ENCODE measurements at places on chromosomes 11 and 22. TPM values are rescaled to one million over a fixed set of nuclear protein-coding genes. Genes with fewer than 3 reads are reported as not detected.

GRM5 gene
- total RNA-seq, result 0.70 TPM

FZD4 gene
- 4.7 TPM for total RNA-seq

TTC17 gene
- 56.7 TPM for total RNA-seq

SAA4 gene
- not detected for total RNA-seq

HSD17B12 gene
- total RNA-seq, result 132 TPM

LRRC56 gene
- 0.82 TPM for total RNA-seq

LPXN gene
- total RNA-seq, result 3.7 TPM

GRCh38 chr11:69287968-69288882 is 5.7 kb upstream of the MYEOV start:
- no peaks in the 10 kb centered on the region for H3K4me1 ChIP-seq
- no peak overlapping the region for H3K27ac ChIP-seq

DNA sequence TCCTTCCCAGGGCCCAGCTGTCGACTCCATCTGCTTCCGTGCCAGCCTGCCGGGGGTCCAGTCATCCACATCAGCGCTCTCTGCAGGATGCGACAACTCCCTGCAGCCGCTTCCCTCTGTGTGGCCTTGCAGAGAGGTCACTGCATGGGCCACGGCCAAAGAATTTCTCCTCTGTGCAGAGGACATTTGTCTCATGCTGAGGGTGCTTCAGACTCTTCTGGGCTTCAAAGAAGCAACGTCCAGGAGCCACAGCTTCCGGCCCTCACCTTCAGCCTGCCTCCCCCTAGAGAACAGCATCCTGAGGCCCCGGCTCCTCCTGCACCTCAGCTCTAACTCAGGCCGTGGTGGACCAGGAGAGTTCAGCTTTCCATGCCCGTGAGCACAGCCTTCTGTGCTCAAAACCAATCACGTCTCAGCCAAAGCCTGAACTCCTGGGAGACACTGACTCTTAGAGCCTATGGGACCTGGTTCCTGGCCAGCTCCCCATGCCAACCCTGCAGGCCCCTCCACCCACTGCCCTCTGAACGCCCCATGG is 258.9 kb downstream of the BRD1 start:
- no peak for DNase-seq
- H3K4me3 ChIP-seq, result no peak overlapping the region
- no peak overlapping the region for H3K27ac ChIP-seq
- no peaks in the 10 kb centered on the region for H3K4me1 ChIP-seq
- H3K36me3 ChIP-seq, result no peaks in the 10 kb centered on the region

- H3K27me3 ChIP-seq, result no peaks in the 10 kb centered on the region
- H3K4me3 ChIP-seq, result no peak overlapping the region
- DNase-seq, result peak; percentile 60
- no peak overlapping the region for H3K27ac ChIP-seq
These were observed 179.8 kb downstream of the NAV2 start for GRCh38 chr11:19892387-19892786.

DNA sequence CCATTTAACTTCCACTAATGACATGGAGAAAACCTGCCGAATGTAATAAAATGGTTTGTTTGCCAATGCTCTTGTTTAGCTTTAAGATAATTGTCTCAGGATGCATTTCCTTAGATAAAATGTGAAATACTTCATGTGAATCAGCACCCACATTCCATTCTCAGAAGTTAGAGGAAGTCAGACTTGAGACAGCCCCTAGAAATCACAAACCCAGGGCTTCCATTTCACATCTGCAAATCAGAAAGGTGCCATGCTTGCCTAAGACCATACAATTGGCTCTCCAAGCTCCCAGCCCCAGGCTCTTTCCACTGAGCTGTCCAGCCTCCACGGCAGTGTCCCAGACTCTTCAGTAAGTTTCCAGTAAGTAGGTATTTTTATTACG is 35.6 kb upstream of the ADORA2A start:
- peak; percentile 65 for DNase-seq
- H3K4me3 ChIP-seq, result no peak overlapping the region
- H3K27me3 ChIP-seq, result no peaks in the 10 kb centered on the region

- H3K4me1 ChIP-seq, result peaks cover 24% of the 10 kb centered on the region
- peak; percentile 79 for DNase-seq
These were observed 115.6 kb downstream of the SGSM3 start for GRCh38 chr22:40485813-40486667.

- no peak overlapping the region for H3K27ac ChIP-seq
- H3K4me1 ChIP-seq, result no peaks in the 10 kb centered on the region
- H3K36me3 ChIP-seq, result no peaks in the 10 kb centered on the region
- H3K27me3 ChIP-seq, result peaks cover 2% of the 10 kb centered on the region
These were observed 8.3 kb upstream of the HTR3B start for GRCh38 chr11:113896156-113896879.

DNA sequence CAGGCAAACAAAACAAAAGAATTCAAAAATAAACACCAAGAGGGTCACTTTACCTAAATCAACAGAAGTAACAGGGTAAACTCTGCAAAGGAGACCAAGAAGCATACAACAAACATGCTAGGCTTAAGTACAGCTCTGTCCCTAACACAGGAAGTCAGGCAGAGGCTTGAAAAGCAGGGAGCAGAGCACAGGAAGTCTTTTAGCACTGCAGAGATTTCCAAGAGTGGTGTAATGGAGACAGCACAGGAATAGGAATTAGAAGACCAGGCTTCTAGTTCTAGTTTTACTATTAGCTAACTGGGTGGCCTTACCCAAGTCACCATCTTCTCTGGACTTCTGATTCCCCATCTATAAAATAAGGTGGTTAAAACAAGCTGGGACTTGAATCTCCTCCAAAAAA is 1.9 kb downstream of the RBFOX2 start:
- H3K4me3 ChIP-seq, result peak overlapping the region; percentile 91
- peak; percentile 31 for DNase-seq
- H3K4me1 ChIP-seq, result peaks cover 20% of the 10 kb centered on the region
- H3K36me3 ChIP-seq, result peaks cover 8% of the 10 kb centered on the region

- peak overlapping the region; percentile 35 for H3K27ac ChIP-seq
- H3K27me3 ChIP-seq, result no peaks in the 10 kb centered on the region
- no peaks in the 10 kb centered on the region for H3K36me3 ChIP-seq
- no peak overlapping the region for H3K4me3 ChIP-seq
- H3K4me1 ChIP-seq, result peaks cover 22% of the 10 kb centered on the region
These were observed 73.3 kb downstream of the ENTHD1 start for GRCh38 chr22:39820256-39820655.

DNA sequence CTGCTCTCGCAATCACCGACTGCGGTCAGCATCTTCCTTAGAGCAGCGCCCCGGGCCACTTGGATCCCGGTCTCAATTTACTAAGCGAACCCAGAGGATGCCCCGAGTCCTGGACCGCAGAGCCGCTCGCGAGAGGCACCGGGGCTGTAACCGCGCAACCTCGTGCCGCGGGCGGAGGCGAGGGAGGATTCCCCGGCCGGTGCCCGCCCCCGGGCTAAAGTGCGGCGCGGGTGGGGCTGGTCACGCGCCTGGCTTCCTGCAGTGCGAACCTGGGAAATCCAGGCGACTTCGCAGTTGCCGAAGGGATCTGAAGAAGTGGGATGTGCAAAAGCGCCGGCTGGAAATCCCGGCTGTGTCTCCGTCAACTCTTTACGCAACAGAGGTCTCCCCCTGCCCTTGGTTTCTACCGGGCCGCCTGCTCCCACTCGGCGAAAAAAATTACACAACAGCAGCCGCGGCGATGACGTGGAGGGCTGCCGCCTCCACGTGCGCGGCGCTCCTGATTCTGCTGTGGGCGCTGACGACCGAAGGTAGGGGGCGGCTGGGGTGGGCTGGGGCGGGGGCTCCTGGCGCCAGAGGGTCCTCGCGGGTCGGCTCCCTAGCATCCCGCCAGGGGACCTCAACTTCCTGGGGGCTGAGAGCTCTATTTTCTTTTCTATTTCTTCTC is at the start of gene NCR3LG1:
Gene NCR3LG1 (plus strand): TSS at position 291 of the 667 bp plus-strand sequence. CDS start 170 bp downstream, at position 461.
- peaks cover 20% of the 10 kb centered on the region for H3K4me1 ChIP-seq
- H3K4me3 ChIP-seq, result peak within 1 kb of the TSS; percentile 72
- H3K36me3 ChIP-seq, result no peaks in the 10 kb centered on the region
- no peaks in the 10 kb centered on the region for H3K27me3 ChIP-seq

DNA sequence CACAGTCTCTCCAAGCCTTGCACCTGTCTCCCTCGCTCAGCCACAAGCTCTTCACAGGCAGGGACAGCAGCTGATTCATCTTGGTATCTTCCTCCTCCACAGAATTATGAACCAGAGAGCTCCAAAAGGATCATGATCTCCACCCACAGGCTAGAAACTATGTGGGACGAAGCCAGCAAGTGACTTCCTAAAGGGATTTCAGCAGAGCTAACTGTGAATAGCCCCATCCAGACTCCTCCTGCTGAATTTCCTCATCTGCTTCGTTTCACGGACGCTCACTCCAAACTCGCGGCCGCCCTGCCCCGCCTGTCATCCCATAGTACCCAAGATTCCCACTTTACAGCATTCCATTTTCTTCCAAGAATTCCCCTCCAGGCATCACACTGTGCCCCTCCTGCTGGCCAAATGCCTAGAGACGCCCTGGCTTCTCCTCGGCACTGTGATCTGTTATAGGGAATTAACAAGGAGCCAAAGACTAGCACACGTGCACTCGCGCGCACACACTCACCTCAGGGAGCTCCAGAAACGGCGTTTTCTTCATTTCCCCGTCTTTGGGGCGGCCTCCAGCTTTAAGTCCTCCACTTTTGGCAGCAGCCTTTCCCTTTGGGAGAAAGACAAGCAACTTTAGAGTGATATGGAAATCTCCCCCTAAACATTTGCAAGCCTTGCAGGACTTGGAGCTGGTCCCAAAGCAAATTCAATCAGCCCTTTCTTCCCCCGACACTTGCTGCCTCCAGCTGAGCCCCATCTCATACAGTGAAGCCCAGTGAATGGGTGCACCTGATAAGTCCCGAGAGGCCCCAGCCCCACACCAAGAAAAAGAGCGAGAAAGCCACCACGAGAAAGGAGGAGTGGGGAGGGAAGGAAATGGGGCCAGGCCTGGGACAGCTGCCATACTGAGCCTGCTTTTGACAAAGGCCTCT is 35.5 kb downstream of the SPATA19 start:
- no peaks in the 10 kb centered on the region for H3K36me3 ChIP-seq
- H3K27ac ChIP-seq, result no peak overlapping the region
- H3K27me3 ChIP-seq, result no peaks in the 10 kb centered on the region

DNA sequence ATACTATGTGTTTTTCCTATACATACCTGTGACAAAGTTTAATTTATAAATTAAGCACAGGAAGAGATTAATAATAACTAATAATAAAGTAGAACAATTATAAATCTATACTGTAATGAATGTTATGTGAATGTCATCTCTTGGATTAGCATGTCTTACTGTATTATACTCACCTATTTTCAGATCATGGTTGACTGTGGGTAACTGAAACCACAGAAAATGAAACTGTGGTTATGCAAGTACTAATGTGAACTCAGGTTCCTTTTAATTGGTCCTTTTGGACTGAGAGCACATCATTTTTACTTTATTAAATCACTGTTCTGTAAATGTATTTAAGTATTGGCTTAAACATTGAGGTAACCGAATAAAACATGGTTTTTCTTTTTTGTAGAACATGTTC is 108.8 kb downstream of the PPP6R3 start:
- H3K4me3 ChIP-seq, result no peak overlapping the region
- H3K27me3 ChIP-seq, result no peaks in the 10 kb centered on the region
- no peaks in the 10 kb centered on the region for H3K4me1 ChIP-seq
- peaks cover 34% of the 10 kb centered on the region for H3K36me3 ChIP-seq

GRCh38 chr22:46547179-46547882 is 9.9 kb upstream of the CELSR1 start:
- H3K27me3 ChIP-seq, result no peaks in the 10 kb centered on the region
- peaks cover 30% of the 10 kb centered on the region for H3K4me1 ChIP-seq
- H3K27ac ChIP-seq, result peak overlapping the region; percentile 64
- DNase-seq, result peak; percentile 83
- no peaks in the 10 kb centered on the region for H3K36me3 ChIP-seq

GRCh38 chr11:68695531-68695930 is 11.2 kb downstream of the GAL start:
- DNase-seq, result no peak
- no peak overlapping the region for H3K4me3 ChIP-seq
- peaks cover 28% of the 10 kb centered on the region for H3K27me3 ChIP-seq
- H3K27ac ChIP-seq, result no peak overlapping the region

DNA sequence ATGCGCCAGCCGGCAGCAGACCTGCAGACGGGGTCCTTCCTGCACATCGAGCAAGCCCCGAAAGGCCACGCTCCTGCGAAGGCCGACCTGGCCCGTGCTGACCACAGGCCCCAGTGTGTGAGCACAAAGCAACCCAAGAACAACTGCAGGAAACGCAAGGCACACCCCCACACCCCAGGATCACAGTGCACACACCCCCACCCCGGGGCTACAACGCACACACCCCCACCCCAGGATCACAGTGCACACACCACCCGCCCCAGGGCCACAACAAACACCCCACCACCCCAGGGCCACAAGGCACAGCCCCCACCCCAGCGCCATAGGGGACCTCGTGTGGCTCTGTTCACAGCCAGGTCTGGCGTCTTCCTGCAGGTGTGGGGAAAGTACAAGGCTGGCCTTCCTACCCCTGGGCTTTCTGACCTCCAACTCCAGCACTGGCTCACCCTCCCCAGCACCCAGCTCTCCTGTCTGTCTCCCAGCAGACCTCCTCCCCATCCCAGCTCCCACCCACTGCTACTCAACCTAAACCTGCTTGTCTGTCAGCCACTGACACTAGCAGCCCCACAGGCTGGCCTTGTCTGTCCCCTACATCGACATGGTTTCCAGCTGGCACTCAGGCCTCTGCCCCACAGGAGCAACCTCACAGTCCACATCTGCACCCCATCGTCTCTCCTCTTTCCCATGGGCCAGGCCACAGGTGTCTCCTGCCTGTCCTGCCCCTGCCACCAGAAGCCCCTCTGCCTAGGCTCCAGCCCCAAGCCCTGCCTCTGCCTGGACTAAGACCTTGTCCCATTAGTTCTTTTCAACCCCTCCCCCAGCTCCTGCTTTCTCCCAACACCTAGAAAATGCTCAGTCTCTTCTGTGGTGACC is 20.5 kb upstream of the EFCAB6 start:
- H3K36me3 ChIP-seq, result no peaks in the 10 kb centered on the region
- no peak for DNase-seq
- H3K27me3 ChIP-seq, result no peaks in the 10 kb centered on the region
- H3K4me3 ChIP-seq, result no peak overlapping the region

DNA sequence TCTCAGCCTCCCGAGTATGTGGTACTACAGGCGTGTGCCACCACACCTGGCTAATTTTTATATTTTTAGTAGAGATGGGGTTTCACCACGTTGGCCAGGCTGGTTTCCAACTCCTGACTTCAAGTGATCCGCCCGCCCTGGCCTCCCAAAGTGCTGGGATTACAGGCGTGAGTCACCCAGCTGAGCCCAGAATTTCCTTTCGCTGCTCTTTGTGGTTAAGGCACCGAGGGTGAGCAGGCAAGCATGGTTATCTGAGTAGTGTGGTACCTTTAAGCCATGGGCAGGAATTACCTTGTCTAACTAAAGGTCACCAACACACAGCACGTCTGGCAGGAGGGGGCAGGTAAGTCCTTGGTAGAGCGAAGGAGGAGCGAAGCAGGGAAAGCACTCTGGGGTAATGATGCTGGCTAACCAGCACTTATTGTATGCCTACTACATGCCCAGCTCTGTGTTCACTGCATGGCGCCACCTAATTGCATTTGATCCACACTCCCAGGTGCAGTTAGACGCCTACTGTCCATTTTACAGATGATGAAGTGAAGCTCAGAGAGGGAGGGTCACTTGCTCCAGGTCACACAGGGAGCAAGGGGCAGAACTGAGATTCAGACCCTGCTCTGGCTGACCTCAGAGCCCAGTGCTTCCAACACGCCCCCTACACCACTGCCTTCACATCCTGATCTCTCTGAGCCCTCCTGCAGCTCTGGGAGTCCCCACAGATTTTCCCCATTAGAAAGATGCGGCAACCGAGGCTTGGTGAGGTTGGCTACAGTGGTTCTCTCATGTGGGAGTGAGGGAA is 45.7 kb downstream of the TRIOBP start:
- H3K36me3 ChIP-seq, result no peaks in the 10 kb centered on the region
- peak overlapping the region; percentile 12 for H3K27ac ChIP-seq
- no peak overlapping the region for H3K4me3 ChIP-seq
